ENCODE measurements at places on chromosomes 5 and 9.

DNA sequence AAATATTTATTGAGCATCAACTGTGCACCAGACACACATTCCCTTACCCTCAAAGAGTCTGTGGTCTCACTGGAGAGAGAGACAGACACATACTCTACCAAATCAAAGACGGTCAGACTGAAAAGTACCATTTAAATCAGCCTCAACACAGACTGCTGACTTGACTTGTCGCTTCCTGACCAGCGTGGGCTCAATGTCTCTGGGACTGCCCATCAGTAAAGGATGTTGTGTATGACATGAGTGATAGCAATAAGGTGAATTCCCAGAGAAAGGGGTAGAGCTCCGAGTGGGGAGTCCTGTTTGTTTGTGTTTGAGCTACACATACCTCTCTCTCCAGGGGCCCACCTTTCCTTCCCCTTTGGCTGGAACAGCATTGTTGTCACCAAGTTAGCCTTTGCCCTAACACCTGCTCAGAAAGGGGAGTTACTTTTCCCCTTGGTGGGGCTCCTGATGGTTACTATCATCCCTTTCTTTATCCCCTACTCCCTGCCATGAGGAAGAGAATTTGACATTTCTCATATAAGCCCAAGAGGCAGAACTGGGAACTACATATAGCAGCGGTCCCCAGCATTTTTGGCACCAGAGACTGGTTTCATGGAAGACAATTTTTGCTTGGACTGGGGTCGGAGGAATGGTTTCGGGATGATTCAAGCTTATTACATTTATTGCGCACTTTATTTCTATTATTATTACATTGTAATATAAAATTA lies 33.9 kb downstream of the NR4A3 start:
- no peak for DNase-seq

DNA sequence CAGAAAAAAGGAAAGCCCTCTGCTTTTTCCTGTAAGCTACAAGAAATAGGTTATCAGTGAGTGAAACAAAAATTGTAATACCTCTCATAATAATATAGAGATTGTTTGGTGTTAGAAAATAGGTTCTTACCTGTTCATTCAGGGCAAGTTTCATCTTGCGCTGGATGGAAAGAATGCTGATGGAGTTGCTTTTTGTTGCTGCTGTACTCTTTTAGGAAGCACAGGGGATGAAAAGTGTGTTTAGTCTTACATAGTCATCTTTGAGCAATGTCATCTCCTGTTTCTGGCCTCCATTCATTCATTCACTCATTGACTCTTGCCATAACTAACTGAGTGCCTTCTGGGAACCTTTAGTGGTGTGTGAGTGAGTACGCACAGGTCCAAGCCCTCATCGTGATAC lies 6.4 kb downstream of the ENTREP1 start:
- no peak for DNase-seq

DNA sequence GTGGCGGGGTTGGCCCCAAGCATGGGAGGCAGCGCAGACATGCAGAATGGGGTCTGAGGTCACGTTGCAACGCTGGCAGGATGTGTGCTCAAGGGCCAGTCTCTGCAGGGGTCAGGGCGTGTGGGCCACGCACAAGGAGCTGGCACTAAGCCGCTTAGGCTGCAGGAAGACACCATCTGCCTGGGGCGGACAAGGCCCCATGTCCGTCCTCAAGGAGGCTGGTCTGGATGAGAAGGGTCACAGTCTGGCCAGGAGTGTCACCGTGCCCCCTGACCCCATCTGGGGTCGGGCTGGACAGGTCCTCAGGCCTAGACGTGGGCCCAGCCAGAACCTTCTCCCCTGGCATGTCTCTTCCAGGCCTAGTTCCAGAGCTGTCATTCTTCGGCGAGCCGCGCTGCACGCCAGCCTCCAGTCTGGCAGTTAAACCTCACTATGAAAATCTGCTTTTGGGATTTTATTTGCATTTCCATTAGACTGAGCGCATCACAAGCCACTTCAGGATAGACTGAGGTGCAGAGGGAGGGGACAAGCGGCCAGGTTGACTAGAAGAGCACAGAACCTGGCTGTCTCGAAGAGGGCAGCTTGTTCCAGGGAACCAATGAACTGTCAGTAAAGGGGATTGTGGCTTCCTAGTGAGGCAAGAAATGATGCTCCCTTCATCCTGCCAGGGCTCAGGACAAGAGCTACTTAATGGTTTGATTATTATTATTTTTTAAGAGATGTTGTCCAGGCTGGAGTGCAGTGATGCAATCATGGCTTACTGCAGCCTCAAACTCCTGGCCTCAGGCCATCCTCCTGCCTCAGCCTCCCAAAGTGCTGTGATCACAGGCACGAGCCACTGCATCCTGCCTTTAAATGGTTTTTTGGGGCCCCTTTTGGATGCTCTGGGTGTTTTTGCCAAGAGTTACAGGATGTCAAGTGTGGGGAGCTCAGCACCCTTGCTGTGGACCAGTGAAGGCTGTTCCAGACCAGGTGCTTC lies 4.3 kb downstream of the BRD3OS start:
- DNase-seq, result no peak

- no peak for DNase-seq
Observed at GRCh38 chr9:121073038-121073437, 1.7 kb upstream of the CNTRL start.

DNA sequence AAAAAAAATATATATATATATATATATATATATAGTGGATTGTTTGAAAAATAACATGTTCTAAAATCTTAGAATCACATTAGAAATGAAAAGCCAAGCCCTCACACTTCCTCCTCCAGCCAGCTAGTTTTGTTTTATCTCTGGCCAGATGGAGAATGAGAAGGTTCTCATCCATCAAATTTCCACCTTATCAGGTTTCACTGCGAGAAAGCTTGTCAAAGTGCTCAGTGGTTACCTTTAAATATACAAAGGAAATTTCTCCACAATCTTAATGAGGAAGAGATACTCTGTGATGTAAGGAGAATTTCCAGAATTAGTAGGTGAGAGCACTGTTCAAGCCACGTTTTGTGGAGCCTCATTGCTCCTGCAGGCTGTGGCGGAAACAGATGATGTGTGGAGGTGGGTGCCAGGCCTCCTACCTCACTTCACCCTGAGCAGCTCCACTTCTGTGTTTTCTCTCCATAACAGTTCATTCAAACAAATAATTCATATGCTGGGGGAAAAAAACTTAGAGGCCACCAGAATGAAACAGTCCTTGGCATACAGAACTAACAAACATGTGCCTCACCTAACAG lies 71.9 kb downstream of the CDK5RAP2 start:
- DNase-seq, result no peak

DNA sequence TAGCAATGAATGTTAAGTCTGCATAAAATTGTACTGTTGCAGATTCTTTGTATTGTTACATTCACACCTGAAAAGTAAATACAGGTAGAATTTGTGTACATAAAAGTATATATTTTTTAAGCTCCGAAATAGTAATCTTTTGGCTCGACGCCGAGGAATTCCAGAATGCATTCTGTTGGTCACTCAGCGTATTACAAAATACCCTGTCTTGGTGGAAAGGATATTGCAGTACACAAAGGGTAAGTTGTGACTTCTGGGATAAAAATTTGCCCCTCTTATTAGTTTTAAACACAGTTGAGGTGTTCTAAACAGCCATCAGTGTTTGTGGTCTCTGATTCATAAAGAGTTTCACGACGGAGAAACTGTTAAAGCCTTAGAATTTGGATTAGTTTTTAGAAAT lies 257.6 kb downstream of the ARHGEF28 start:
- DNase-seq, result no peak
